ENCODE measurements at places on chromosomes 5 and 9. TPM values are rescaled to one million over a fixed set of nuclear protein-coding genes. Genes with fewer than 3 reads are reported as not detected.

- no peak for DNase-seq
Measured at GRCh38 chr5:101976933-101977332, 319.2 kb downstream of the SLCO4C1 start.

DNA sequence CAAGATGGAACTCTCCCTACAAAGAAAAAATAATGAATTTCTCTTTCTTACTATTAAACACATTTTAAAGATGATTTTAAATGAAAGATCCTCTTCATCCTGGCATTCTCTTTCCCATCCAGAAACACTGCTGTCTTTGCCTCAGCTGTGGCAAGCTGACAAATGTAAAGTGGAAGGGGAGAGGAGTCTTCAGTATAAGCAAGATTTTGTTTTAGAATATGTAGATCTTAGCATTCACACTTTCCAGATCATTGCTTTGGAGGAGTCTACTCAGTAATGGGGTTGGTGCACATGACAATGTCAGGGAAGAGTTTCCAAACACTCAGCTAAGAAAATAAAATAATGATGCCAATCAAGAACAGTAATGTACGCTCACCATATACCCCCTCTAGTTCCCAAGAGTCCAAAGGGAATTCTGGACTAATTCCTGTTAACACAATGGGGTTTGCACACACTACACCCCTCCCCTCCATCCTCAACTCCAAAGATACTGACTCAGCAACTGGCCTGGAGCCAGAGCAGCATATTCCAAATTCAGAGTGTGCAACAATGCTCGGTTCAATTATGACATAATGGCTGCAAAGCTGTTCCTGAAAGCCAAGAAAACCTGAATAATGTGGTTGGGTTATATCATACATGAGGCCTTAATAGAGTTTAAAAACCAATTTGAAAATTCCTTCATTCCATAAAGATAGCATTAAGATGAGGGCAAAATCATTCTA lies 4.6 kb downstream of the C5orf63 start:
- no peak for DNase-seq

DAP gene
- total RNA-seq, result 56.2 TPM

SHISAL2B gene
- total RNA-seq, result not detected

CDH9 gene
- total RNA-seq, result not detected

DNA sequence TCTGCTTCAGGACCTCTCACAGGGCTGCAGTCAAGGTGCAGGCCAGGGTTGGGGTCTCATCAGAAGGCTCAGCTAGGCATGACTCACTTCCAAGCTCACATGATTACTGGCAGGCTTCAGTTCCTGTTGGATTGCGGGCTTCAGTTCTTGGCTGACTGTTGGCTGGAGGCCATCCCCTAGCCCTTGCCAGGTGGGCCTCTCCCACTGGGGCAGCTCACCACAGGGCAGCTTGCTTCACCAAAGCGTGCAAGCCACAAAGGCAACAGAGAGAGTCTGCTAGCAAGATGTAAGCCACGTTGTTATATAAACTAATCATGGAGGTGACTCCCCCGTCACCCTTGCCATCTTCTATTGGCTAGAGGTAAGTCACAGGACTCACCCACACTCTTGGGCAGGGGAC lies 14.4 kb downstream of the CPLX2 start:
- DNase-seq, result no peak

DNA sequence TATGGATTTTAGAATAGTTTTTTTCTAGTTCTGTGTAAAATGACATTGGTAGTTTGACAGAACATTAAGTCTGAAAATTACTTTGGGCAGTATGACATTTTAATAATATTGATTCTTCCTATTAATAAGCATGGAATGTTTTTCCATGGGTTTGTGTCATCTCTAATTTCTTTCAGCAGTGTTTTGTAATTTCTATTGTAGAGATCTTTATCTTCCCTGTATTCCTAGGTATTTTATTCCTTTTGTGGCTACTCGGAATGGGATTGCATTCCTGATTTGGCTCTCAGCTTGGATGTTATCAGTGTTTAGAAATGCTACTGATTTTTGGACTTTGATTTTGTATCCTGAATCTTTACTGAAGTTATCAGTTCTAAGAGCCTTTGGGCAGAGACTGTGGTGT lies 420.4 kb downstream of the KIAA0825 start:
- DNase-seq, result no peak

SFXN1 gene
- total RNA-seq, result 30.1 TPM

GRCh38 chr5:96001262-96001661 lies 39.6 kb upstream of the ELL2 start:
- DNase-seq, result no peak

- no peak for DNase-seq
Measured at GRCh38 chr5:6729386-6730310, 16.4 kb downstream of the TENT4A start.

ZNG1A gene
- total RNA-seq, result 15.5 TPM

DNA sequence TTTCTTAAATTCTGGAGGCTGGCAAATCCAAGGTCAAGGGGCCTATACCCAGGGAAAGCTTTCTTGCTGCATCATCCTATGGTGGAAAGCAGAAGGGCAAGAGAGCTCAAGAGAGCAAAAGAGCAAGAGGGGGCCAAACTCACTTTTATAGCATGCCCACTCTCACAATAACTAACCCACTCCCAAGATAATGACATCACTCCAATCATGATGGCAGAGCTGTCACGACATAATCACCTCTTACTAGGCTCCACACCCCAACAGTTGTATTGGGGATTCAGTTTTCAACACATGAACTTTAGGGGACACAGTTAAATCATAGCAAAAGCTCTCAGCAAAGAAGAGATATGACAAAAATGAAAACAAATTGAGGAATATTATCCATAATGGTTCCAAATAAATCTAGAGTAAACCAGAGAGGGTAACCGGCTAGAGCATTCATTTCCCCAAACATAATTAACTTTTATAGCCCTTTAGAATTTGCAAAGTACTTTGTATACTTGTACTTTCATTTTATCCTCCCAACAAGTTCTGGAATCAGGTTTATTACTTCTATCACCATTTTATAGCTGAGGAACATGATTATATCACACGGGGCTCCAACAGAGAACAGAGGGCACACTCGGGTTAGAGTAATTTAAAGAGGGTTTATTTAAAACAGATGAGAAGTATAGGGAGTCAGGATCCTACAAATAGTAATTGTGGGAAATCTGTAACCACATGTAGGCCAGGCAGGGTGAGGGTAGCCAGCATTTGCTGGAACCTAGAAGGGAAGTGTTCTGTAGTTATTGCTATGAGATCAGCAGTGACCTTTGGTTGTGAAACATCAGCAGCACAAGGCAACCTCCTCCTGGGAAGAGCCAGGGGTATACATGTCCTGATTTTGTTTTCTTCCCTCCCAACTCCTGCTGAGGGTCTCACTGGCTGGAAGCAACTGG lies 7.2 kb upstream of the TARS1 start:
- DNase-seq, result no peak

DNA sequence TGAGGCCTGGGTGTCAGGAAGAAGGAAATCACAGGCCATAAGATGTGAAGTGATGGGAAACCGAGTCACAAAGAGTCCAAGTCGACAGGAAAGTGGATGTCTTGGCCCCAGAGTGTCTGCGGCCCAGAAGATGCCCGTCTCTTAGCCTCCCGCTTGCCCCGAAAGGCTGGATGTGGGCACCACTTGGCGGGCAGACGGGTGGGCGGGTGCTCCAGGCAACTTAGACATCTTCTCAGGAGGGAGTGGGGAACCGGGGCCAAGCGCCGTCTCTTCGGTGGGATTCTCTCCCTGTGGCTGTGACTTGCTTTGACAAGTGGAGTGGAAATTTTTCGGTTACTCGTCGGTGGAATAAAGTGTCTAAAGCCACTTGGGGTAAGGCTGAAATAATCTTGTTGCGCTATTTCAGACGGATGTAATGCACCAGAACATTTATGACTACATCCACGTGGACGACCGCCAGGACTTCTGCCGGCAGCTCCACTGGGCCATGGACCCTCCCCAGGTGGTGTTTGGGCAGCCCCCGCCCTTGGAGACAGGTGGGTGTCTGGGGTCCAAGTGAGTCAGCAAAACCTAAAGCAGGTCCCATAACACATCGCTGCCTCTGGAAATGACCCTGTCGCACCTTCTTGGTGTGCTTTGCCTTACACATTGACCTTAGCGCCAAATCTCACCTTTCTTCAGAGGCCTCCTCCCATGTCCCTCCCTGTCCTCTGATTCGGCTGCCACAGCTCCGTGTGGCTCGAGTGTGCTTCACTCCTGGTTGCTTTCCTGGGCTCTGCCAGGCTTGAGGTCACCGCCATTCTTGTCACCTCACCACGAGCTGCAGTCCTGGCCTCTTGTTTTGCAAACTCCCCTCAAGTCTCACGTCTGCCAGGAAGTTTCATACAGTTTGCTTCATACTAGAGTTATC lies 20.4 kb upstream of the EXOC3 start:
- DNase-seq, result peak; percentile 66

ACOT12 gene
- not detected for total RNA-seq

TSSK1B gene
- total RNA-seq, result 0.08 TPM

ZNF354B gene
- 8.2 TPM for total RNA-seq

DNA sequence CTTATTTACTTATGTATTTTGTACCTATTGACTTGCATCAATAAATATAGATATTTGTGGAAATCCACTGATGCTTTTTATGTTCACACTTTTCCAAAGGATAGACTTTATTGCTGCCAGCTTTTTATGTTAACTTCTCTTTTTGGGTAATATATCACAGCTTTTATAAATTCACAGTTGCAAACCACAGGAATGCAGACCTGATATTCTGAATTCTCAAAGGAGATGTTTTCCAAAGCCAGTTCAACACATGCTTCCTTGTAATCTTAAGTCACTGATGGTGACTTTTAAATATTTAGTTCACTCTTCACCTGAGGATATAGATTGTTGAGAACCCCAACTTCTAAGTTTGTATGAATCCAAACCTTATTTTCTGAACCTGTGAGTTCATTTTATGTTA lies 223.4 kb upstream of the PRR16 start:
- no peak for DNase-seq

DNA sequence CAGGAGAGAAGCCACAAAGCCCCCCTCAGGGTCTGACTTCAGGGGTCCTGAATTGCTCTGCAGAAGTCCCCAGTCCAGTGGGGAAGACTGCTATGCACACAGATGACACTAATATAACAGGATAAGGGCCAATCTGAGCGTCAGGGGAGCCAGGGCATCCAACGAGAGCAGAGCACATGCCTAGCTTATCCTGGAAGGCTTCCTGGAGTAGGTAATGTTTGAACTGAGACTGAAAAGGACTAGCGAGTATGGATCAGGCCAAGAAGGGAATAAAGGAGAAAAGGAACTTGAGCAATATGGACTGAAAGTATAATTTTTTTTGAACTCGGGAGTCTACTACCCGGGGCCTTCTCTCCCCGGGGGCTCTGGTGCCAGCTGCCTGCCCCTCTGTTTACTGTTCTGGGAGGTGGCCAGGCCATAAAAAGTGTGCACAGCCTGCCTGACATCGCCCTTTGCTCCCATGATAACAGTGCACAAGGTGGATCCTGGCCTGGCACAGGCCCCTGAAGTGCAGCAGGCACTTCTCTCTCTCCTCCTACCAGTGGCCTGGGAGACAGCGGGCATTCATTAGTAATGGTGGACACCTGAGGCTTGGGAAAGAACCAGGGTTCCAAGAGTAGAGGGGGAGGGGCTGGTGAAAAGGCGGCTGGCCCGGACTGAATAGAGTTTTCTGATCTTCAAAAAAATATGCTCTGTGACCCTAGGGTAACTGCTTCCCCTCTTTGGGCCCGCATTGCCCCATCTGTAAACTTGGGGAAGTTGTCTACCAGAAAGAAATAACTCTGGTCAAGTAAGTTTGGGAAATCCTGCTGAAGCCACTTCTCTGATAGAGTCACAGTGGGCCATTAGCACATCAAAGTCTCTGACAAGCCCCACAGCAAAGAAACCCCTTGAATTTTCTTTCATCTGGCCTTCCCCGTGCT lies 4.6 kb upstream of the SLC6A7 start:
- DNase-seq, result no peak

- DNase-seq, result no peak
Measured at GRCh38 chr9:11992866-11993265, 700.3 kb upstream of the TYRP1 start.
